ENCODE measurements at places on chromosomes 11 and 22. TPM values are rescaled to one million over a fixed set of nuclear protein-coding genes. Genes with fewer than 3 reads are reported as not detected.

DNA sequence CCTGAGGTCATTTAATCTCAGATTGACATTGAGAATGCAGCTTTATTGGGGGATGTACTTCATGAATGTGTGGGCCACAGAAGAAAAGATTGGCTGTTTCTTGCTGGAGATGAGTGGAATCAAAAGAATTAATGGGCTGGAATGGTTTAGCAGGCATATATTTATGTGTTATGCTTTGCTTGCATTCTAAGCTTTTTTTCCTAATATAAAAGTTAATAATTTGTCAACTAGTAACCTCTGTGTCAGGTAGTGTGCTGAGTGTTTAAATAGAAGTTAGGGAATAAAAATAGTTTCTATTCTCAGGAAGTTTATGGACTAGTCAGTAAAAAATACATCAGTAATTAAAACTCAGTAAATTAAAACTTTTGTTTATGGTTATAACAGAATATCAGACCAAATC, 67.4 kb upstream of the PRODH start:
- no peak for DNase-seq

Gene P4HA3
- not detected for total RNA-seq

GRCh38 chr11:26483108-26483507, 89.0 kb downstream of the MUC15 start:
- DNase-seq, result no peak

DNA sequence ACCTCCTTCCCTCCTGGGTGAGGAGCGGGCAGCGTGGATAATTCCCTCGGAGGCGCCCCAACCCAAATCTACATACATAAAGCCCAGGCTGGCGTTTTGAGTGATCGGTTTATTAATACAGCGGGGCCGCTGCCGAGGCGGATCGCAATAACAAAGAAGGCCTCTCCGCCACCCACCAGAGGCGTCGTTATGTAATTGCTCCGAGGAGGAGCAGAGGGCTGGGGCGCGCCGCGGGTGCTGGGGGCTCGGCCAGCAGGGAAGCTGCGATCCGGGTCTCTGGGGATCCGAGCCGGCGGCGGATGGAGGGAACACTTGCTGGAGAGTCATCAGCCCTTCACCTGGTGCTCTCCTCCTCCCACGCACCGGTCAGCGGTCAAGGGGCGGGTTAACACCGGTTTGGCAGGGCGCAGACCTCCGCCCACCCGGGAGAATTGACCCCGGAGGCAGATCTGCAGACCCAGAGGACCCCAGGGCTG, 6.4 kb upstream of the TP53I11 start:
- no peak for DNase-seq

Gene THRSP
- total RNA-seq, result 2.6 TPM

Gene LIF
- 0.54 TPM for total RNA-seq

GRCh38 chr11:28566339-28567089, 458.3 kb downstream of the METTL15 start:
- peak; percentile 84 for DNase-seq

Gene SLC22A8
- total RNA-seq, result not detected

DNA sequence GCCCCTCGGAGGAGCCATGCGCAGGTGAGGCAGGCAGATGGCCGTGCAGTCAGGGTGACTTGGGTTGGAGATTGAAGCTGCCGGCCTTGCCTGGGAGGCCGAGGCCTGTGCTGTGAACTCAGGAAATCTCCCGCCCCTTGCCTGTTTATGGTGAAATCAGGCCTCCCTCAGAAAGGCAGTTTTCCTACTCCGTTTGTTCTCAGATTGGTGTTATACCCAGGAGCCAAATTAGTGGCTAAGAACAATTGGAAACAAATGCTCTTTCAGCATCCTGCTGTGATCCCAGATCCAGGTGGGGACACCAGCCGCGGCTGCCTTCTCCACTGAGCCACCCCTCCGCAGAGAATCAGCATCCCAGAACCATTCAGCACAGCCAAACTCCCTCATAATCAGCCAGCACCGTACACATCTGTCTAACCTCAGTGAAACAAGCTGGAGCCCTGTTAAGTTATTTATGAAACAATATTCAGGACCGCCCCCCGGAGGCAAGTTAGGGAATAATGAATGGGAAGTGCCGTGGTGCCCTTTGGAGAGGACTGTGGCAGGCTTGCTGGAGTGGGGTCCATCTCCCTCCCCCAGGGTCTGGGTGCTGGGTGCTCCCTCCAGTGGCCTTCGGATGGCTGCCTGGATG, 60.0 kb downstream of the PKNOX2 start:
- peak; percentile 56 for DNase-seq

DNA sequence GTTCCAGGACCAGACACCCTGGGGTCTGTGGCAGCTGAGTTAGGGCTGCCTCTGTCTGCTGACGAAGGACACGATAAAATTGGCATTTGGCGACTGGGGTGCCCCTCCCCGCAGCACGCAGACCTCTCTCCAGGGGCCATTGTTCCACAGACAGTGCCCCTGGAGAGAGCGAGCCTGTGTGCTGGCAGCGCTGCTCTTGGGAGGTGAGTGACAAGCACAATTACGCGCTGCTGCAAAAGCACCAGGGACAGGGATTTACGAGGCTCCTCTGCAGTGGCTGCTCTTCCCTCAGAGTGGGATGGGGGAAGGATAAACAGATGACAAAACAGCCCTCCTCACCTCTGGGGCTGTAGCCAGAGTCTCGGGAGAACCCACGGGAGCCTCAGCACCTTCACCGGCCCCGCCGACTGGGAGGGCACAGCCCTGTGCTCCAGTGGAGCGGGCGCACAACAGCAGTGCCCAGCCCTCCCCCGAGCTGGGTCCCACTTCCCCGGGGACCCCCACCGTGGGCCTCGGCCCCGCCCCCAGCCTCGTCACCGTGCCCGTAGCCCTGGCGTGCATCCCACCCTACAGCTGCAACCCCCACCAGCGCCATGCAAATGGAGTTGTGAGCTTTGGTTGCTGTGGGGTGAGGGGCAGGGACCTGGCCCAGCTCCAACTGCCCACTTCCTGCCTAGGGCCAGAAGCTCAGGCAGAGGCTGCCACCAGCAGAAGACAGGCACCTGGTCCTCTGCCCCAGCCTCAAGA, 19.6 kb downstream of the CHID1 start:
- DNase-seq, result no peak

GRCh38 chr11:86108191-86108590, 39.3 kb upstream of the PICALM start:
- no peak for DNase-seq

GRCh38 chr11:47964546-47964945, 15.8 kb upstream of the PTPRJ start:
- no peak for DNase-seq

DNA sequence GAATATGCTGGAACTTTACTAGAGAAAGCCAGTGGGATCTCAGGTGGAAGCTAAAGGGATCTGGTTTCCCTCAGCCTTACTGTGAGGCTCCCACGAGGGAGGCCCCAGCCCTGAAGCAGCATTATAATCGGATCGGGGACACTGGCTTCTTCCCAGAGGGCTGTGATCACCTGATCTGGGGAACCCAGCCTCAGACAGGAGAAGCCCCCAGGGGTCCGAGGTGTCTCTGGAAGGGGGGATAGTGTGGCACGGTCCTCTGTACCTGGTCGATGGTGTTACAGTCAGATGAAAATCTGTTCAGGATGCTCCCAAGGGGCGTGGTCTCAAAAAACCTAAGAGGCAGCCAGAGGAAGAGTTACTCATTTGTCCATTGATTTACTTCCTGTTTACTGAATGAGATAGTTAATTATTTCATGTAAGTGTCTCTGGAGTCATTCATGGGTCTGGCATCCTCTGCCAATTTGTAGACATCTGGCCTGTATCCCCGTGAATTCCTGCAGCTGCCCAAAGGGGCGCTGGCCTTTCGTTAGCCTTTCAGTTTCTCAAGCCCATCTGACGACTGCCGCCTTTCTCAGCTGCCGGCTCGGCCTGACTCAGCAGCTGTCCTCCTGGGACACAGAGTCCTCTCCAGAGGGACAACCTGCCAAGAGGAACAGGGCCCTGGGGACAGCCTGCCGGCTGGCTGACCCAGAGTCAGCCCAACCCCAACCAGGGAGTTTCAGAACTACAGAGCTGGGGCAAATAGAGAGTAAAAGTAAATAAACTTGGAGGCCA, 17.0 kb upstream of the KCNJ11 start:
- peak; percentile 86 for DNase-seq

Gene PLA2G3
- total RNA-seq, result not detected

Gene IGF2
- 79.9 TPM for total RNA-seq

Gene LPXN
- total RNA-seq, result 3.1 TPM

GRCh38 chr11:94501522-94501921, 7.7 kb downstream of the ANKRD49 start:
- no peak for DNase-seq

Gene APOA1
- total RNA-seq, result 8.4 TPM

Gene KREMEN1
- 49.9 TPM for total RNA-seq

Gene LDHAL6A
- not detected for total RNA-seq

All from Right ventricle myocardium superior (tissue), 1 donor.